ENCODE measurements at places on chromosomes 11 and 22.

- no peak for DNase-seq
Measured at GRCh38 chr11:95353706-95354105, 122.7 kb upstream of the SESN3 start.

- DNase-seq: no peak
Measured at GRCh38 chr11:61488651-61489291, 19.8 kb upstream of the LRRC10B start.

GRCh38 chr11:61543606-61544306 lies 35.2 kb downstream of the LRRC10B start:
- DNase-seq: no peak

DNA sequence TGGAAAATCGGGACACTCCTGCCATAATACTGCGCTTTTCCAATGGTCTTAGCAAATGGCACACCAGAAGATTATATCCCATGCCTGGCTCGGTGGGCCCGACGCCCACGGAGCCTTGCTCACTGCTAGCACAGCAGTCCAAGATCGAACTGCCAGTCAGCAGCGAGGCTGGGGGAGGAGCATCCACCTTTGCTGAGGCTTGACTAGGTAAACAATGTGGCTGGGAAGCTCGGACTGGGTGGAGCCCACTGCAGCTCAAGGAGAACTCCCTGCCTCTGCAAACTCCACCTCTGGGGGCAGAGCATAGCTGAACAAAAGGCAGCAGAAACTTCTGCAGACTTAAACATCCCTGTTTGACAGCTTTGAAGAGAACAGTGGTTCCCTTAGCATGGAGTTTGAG lies 15.6 kb downstream of the PTH start:
- DNase-seq: no peak

DNA sequence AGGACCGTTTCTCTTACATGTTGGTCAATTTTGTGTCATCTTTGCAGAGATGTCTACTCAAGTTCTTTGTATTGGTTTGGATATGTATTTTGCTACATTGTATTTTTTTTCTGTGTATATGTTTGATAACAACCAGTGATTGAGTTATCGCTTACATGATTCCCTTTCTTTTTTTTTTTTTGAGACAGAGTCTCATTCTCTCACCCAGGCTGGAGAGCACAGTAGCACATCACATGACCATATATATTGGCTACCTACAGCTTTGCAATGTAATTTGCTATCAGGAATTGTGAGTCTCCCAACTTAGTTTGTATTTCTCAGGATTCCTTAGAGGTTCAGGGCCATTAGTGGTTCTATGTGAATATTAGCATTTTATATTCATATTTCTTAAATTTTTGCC lies 59.5 kb downstream of the LRRC74B start:
- DNase-seq: no peak

- no peak for DNase-seq
Measured at GRCh38 chr11:115257678-115258077, 246.5 kb downstream of the CADM1 start.
